CD4-positive, alpha-beta memory T cell (primary cell): ENCODE measurements at places on chromosomes 16 and 17.

DNA sequence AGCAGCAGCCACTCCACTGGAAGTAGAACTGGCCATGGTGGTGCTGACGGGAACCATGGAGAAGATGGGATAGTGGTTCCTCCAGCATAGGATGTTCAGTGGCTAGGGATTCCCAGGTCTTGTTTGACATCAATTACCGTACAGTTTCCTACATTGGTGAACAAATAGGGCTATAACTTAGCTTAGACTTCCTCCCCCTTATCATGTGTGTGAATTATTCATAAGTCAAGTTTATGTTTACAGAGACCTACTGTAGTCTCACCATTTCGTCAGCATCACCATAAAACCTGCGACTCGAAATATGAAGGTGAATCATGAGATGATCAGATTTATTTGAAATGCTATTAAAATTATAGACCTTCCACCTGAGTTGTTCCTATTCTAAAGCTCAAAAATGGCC lies 1.2 kb downstream of the KRTAP2-3 start:
- no peak for DNase-seq

DNA sequence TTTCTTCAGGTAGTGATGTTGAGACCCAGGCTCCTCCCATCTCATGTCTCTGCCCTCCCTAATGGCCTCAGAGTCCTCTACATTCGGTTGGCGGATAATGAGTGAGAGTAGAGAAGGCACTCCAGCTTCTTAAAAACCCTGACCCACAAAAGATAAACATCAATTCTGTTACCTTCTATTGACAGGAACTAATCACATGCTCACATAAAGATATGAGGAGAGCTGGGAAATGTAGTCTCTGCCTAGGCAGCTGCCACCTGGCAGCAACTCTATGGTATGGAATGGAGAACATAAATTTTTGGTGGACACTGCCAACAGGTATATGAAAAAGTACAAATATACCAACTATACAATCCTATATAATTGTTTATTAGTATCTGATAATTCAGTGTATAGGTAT lies 110.7 kb upstream of the HLF start:
- no peak for DNase-seq

DNA sequence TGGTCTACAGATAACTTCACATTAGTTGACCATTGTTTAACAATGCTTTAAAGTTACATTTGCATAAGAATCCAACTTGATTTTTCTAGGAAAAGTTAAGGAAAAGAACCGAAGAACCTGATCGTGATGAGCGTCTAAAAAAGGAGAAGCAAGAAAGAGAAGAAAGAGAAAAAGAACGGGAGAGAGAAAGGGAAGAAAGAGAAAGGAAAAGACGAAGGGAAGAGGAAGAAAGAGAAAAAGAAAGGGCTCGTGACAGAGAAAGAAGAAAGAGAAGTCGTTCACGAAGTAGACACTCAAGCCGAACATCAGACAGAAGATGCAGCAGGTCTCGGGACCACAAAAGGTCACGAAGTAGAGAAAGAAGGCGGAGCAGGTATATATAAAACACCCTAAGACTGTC lies 21.7 kb downstream of the ANKRD40CL start:
- no peak for DNase-seq

DNA sequence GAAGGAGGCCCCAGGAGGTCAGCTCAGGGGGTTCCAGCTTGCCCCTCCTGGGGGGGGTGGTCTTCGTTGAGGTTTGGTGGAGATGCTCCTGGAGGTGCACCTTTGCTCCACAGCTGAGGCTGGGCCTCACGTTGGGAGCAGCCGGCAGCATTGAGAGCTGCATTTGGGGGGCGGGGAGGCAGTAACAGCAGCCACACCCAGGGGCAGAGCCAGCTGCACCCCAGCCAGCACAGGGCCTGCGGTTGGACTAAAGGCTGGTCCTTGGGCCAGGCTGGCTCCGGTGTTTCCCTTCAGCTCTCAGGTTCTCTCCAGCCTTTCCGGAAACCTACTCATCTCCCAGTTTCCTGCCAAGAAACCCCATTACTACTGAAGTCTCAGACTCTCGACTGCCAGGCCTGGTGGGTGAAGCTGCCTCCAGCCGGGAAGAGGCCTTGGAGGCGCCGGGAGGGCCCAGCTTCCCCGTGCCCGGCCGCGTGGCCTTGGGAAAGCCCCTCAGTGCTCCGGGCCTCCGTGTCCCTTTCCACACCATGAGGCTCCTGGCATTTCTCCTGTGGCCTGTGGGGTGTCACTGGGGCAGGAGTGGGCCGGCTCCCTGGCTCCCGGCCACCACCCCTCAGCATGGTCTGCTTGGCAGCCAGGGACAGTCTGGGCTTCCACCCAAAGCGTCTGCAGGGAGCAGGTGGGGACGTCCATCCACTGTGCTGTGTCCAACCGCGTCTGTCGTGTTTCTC lies 14.0 kb upstream of the BAIAP2 start:
- no peak for DNase-seq

DNA sequence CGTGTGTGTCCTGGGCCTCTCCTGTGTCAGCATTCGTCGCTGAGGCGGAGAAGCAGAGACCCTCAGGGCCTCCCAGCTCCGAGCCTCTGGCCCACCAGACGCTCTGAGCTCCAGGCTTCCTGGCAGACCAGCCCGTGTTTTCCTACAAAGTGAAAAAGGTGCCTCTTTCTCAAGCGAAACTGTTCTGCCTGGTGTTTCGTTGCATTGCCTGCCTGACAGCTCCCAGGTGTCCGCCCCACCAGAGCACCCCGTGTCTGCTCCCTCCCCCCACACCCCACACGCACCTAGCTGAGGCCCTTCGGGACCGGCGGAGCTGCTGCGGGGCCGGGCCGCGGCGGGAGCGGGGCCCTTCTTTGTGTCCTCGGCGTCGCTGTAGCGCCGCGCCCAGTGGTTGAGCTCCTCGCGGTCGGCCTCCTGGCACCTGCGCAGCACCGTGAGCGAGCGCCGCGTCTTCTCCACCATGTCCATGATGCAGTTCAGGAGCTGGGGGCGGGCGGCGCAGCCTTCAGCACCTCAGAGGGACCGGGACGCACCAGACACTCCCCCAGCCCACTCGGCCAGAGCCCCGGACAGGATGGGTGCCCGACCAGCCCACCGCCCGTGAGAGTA lies 14.7 kb upstream of the PABPN1L start:
- no peak for DNase-seq

DNA sequence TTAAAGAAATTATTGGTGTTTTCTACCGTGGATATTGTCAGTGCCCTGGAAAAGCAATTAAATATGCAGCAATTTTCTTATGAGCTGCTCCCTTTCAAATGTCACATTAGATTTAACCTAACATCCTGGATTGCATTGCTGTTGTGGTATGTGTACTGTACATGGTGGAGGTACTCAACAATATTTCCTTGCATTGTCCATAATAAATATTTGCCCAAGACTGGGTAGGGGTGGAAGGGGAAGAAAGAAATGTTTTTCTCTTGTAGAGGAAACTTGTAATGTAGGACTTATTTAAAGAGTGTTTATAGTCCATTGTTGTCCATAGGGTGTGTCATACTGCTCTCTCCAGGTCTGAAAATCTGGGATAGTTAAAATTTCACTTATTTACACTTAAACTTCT lies 346.2 kb upstream of the TBX2 start:
- no peak for DNase-seq

DNA sequence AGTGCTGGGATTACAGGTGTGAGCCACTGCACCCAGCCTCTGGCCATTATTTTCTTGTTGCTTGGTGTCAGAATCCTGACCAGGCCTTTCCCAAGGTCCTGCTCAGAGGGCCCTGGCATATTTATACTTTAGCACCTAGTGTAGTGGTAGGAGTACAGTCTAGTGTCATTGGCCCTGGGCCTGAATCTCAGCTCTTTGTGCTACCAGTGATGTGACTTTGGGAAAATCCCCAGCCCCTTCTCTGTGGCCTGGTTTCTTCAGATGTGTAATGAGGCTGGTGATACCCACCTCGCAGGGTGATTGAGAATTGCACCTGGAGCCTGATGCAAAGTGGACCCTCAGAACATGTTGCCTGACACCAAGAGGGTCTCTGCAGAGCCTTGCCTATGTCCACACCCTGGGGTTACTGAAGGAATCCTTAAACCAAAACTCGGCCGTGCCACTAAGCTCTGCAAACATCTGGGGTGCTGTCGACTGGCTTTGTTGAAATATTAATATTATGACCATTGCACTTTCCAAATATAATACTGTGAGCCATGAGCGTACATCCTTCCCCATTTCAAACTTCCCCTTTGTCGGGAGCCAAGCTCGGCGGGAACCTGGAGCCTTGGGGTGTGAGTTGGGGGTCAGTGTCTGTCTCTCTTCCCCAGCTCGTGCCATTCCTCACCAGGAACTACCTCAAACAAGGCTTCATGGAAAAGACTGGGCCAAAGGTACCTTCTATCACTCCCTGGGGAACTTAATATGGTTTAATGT lies 18.0 kb upstream of the RNF135 start:
- no peak for DNase-seq

- DNase-seq: no peak
These were observed 6.6 kb upstream of the CBX8 start for GRCh38 chr17:79803421-79803996.

DNA sequence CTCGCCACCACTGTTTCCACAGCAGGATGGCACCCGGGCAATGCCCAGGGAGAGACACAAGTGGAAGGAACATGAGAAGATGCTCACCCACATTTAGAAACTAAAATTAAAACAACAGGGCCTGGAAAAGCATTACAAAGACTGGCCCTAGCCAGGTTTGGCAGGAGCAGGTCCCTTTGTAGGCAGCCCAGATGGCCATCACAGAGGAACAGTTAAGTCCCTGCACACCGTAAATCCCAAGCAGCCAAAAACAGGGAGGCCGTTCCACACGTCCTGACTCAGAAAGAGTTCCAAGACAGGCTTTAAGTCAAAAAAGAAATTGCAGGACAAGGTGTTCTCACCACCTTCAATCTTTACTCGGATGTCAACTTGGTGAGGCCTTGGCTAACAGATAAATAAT lies 127.1 kb downstream of the DYNLRB2 start:
- DNase-seq: no peak

GRCh38 chr16:56237451-56237930 lies 46.2 kb downstream of the GNAO1 start:
- no peak for DNase-seq

GRCh38 chr16:30065943-30066760 lies 592 bp downstream of the ALDOA start:
- no peak for DNase-seq

- DNase-seq: peak; percentile 29
These were observed 2.5 kb downstream of the ITGA3 start for GRCh38 chr17:50058296-50058953.

- DNase-seq: no peak
These were observed 590.3 kb upstream of the GOT2 start for GRCh38 chr16:59324462-59324861.

- DNase-seq: no peak
These were observed 143.9 kb downstream of the CCDC182 start for GRCh38 chr17:57601143-57601735.
